ENCODE measurements at places on chromosomes 5 and 9. TPM values are rescaled to one million over a fixed set of nuclear protein-coding genes. Genes with fewer than 3 reads are reported as not detected.
A peak's percentile ranks its signal among the peaks of the same experiment; 100 is the strongest.

NR2F1-AS1 gene
- 0.35 TPM for total RNA-seq

DNA sequence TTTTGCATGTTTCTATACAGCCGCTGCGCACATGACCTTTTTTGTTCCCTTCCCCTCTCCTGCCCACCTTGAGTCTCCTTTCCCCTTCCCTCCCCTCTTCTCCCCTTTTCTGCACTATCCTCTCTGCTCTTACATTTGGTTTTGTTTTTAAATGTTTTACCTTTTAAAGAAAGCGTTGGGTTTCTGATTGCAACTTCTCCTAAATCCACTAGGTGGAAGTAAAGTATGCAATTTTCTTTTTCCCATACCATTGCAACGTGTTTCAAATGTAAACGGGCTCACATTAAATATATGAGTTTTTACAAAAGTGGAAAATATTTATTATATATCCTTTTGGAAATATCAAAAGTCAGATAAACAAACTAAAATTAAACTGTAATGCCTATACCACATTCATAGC lies 500.9 kb downstream of the DIRAS2 start:
- DNase-seq, result no peak

DNA sequence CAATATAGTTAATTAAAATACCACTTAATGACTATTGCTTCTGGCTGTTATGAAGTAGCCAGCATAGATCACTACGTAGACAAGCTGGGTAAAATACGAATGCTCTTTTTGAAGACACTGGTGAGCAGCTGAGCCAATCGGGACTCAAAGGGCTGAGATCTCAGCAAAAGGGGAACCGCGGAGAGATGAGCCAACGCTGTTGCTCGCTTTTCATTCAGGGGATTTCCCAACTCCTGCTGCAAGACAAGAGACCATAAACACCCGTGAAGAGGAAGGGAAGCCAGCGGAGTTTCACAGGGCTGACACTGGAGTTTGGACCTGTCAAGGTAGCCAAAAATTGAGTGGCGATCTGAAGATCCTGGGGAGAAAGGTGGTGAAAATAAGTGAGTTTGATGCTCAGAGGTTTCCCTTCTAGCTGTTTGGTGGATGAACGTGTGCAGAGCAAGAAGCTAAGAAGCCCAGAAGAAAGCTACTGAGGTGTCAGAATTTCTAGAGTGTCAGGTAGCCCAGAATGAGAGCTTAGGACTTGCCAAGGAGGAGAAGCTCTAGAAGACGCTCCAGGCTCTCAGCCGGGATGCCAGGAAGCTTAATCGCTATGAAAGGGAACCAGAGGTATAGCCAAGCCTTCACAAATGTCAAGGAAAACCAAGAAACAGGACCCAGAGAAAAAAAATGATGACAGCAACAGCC lies 79.6 kb upstream of the RNU6ATAC start:
- DNase-seq, result peak; percentile 60

- no peak for DNase-seq
Observed at GRCh38 chr5:71748360-71748759, 29.3 kb downstream of the CARTPT start.

GRCh38 chr9:95368377-95369160 lies 51.1 kb upstream of the FANCC start:
- DNase-seq, result no peak

Measured in Peyer's patch (tissue), 4 donors.